Stimulated activated CD8-positive, alpha-beta memory T cell treated with anti-CD3 and anti-CD28 coated beads, Interleukin-12 subunit alpha, Interleukin-12 subunit beta, amount 100 ng/mL, for 4 hours (primary cell): ENCODE measurements at places on chromosomes 2 and 18.
A peak's percentile ranks its signal among the peaks of the same experiment; 100 is the strongest.

DNA sequence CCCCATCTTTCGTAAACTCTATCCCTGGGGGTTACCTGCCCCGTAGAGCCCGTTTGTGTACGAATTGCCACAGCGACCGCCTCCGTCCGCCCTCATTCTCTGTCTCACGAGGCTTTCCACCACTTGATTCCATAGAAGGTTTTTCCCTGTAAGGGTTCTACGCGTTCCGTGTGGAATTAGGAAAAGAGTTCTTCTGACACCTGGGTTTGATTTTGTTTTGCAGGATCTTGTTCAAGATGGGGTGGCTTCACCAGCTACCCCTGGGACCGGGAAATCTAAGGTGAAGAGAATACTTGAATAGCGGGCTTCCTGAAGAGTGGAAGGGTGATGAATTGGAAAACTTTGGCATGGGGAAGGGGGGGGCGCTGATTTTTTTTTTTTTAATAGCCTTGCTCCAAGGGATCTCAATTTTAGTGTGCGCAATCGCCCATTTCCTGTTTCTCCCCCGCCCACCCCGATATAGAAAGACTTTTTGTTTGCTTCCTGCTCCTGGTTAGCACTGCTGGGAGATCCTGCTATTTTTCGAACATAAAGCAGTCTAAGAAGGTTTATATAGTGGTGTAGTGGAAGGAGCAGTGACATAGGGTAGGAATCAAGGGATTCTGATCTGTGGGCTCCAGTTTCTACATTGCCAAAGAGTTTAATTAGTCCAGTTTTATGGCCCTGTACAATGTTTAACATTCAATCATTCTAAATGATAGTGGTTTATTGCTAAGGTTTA is 564 bp downstream of the GCC2 start:
- DNase-seq: no peak

- DNase-seq: no peak
These were observed 33.5 kb downstream of the SUMO1 start for GRCh38 chr2:202204855-202205254.

- no peak for DNase-seq
These were observed 112.3 kb downstream of the LNPK start for GRCh38 chr2:175889701-175890302.

DNA sequence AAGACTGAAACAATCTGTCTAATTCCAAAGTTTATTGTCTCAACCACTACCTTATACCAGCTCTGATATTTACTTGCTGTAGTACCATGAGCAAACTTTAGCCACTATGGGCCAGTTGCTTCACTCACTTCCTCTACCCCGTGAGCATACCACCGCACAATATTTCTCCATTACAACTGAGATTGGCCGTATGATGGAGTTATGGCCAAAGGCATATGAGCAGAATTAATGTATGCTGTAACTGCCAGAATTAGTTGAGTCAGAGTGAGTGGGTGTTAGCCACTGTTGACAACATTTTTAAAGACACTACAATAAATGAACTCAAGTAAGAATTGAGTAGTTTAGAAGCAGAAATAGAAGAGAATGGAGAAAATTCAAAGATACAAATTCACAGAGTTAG is 69.7 kb downstream of the LRATD1 start:
- DNase-seq: no peak

GRCh38 chr2:85963068-85963467 is 74.3 kb upstream of the ST3GAL5 start:
- no peak for DNase-seq

GRCh38 chr2:36973320-36973719 is 7.0 kb upstream of the STRN start:
- no peak for DNase-seq

DNA sequence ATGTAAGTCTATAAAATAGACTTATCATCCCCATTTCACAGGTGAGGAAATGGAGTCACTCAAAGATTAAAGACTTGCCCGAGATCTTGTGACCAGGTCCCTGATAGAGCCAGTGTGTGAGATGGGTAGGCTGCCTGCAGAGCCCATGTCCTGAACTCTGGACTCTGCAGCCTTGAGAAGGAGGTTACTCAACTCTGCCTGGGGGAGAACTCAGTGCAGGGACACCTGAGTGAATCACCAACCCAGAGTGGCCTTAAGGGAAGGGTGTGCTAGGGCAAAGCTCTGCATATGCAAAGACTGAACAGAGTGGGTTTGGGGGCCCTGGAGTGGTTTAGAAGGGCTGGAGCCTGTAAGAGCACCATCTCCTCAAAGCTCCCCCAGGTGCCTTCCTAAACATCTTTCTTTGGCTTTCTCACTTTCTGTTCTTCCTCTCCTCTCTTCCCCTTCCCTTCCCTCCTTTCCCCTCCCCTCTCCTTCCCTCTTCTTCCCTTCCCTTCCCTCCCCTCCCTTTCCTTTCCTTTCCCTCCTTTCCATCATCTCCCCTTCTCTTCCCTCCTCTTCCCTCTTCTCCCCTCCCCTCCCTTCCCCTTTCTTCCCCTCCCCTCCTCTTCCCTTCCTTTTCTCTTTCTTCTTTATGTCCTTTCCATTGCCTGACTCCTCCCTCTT is 67.6 kb downstream of the CELF4 start:
- DNase-seq: no peak

- peak; percentile 7 for DNase-seq
These were observed 675 bp downstream of the PRKD3 start for GRCh38 chr2:37323781-37324535.

DNA sequence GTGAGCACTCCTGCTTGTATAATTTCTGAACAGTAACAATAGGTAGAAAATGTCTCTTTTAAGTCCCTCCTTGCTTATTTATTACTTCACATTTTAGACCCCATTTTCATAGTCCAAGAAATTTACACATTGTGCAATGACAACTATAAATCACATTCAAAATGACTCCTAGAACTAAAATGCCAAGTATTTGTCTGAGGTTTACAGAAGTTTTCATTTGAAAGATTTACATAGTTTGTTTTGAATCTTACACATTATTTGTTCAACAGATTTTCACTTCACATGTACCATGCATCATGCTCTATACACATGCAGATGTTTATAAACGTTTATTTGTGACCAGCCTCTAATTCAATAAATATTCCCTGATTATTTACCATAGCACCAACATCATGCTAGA is 15.7 kb upstream of the TRIB2 start:
- no peak for DNase-seq

DNA sequence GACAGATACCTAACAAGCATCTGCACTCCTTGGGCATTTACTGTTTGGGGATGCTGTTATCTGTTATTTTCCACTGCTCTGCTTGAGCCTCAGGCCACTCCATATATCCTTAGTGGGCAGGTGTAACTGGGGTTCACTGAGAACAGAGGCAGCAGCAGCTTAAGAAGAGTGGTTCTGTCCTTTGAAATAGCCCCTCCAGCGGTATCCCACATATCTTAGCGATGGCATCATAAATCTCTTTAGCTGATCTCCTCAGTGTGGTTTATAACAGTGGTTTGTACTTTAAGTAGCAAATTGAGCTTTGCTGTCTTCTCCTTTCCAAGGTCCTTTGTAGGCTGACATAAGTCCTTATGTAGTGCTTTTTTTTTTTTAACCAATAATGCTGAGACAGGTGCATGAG is 79.7 kb upstream of the RPRM start:
- no peak for DNase-seq

- no peak for DNase-seq
These were observed 122.5 kb upstream of the RND3 start for GRCh38 chr2:150609831-150610582.
